ENCODE measurements at places on chromosomes 1 and 21.

DNA sequence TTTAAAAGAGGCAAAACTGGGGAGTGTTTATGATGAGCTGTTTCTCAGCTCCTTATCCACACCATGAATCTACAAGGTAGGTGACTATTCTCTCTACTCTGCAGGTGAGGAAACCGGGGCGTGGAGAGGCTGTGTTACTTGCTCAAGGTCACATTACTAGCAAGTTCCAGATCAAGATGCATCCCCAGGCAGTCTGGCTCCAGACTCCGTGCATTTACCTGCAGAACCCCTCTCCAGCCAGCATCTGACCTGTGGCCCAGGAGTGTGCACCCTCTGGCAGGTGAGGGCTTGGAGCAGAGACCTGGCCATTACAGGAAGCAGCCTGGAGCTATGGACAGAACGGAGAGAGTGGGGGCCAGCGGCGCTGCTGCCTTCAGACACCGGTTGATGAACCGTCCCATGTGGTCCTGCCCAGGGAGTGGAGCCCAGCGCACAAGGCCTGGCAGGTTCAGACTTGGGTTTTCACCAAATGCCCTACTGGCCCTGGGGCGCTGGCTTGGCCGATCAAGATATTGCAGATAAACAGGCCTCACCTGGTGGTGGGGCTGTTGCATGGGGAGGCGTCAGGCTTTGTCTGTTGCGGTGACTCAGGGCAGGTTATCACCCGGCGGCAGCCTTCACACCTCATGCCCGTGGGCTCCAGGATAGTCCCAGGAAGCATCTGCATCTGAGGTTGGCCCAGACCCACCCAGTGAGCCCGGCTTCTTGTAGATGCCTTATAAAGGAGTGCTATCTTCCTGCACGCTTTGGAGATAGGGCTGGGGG lies 29.2 kb upstream of the WNT4 start:
- H3K36me3 ChIP-seq = no peaks in the 10 kb centered on the region
- no peak overlapping the region for H3K27ac ChIP-seq
- H3K4me1 ChIP-seq = no peaks in the 10 kb centered on the region
- peaks cover 28% of the 10 kb centered on the region for H3K27me3 ChIP-seq
- no peak overlapping the region for H3K4me3 ChIP-seq
- no peak for DNase-seq

- no peak overlapping the region for H3K27ac ChIP-seq
- peaks cover 19% of the 10 kb centered on the region for H3K4me1 ChIP-seq
- no peaks in the 10 kb centered on the region for H3K27me3 ChIP-seq
- no peak overlapping the region for H3K4me3 ChIP-seq
- no peaks in the 10 kb centered on the region for H3K36me3 ChIP-seq
Observed at GRCh38 chr1:150761801-150762200, 3.8 kb downstream of the CTSS start.

- DNase-seq = no peak
- peak overlapping the region; percentile 94 for H3K27ac ChIP-seq
- peaks cover 38% of the 10 kb centered on the region for H3K4me1 ChIP-seq
- H3K4me3 ChIP-seq = peak overlapping the region; percentile 71
Observed at GRCh38 chr1:15408890-15409387, 749 bp upstream of the EFHD2 start.

DNA sequence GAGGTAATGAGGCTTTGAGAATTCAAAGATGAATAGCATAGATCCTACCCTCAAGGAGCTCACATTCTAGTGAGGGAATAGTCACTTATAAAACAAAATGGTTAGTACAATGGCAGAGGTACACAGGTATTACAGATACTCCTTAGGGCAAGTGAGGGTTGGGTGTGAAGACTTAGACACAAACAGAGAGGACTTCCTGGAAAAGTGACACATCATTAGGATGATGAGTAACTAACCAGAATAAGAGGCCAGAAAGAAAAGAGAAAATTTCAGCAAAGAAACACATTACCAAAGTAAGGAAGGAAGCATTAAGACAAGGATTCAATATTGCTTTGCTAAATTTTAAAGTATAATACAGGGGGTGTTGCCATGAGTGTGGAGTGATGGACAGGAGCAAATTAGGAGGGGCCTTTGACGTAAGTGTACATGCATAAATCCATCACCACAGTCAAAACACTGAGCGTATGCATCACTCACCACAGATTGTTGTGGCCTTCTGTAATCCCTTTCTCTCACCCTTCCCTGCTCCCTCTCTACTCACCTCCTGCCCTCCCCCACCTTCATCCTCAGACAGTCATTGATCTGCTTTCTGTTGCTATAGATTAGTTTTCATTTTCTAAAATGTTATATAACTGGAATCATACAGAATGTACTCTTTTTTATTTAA lies 7.9 kb downstream of the CD53 start:
- no peaks in the 10 kb centered on the region for H3K36me3 ChIP-seq
- no peak overlapping the region for H3K4me3 ChIP-seq
- no peak overlapping the region for H3K27ac ChIP-seq
- H3K4me1 ChIP-seq = no peaks in the 10 kb centered on the region
- H3K27me3 ChIP-seq = peaks cover 5% of the 10 kb centered on the region

DNA sequence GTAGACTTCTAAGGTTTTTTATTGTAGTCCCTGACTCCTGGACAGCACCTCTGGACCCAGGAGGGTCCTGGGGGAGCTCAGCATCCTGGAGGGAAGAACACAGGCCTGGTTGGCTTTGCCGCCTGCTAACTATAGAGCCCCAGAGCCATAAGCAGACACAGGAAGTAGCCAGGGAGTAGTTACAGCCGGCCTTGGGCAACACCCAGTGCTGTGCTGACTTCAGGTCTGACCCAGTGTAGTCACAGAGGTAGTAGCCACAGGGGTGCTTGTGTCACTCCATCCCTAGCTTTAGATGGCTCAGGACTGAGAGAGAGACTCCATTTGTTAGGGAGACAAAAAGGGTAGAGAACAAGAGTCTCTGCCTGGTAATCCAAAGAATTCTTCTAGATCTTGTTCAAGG lies 21.9 kb downstream of the MCOLN2 start:
- H3K36me3 ChIP-seq = peaks cover 7% of the 10 kb centered on the region
- no peak overlapping the region for H3K4me3 ChIP-seq
- peaks cover 69% of the 10 kb centered on the region for H3K27me3 ChIP-seq
- no peak for DNase-seq
